Stimulated activated CD4-positive, alpha-beta T cell treated with anti-CD3 and anti-CD28 coated beads, TNF-alpha, amount 100 ng/mL, for 48 hours (primary cell): ENCODE measurements at places on chromosomes 5 and 9.

DNA sequence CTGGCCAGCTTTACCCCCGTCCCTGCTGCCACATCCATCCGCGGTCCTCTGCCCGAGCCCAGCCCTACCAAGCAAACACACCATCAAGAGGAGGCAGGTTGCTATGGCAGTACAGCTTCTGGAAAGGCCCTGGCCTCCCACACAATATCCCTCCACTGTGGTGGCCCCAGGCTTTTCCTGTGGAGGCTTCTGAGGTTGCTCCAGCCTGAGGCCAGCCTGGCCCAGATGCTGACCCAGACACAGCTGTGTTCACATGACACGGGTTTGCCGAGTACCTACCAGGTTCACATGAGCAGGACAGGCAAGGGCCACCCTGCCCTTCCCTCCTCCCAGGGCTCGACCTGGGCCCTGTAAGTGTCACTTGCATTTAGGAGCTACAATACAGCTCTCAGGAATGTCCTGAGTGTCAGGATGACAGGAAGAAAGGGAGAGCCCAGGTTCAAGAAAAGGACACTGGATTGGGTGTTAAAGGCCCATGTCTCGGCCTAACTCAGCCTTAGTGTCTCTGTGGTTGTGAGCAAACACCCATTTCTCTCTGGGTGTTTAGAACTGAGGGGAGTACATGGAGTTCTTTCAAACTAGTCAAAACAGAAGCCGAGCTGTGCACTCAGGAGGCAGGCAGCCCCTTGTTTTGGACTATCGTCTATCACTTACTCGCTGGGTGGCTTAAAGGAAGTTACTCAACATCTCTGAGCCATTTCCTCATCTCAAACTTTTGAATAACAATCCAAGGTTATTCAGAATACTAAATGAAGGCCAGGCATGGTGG, 40.2 kb downstream of the NAIF1 start:
- DNase-seq: no peak

- DNase-seq: no peak
These were observed 1.2 kb downstream of the RNF14 start for GRCh38 chr5:141969783-141970771.

- DNase-seq: no peak
These were observed 11.5 kb upstream of the C5orf58 start for GRCh38 chr5:170221327-170221741.

DNA sequence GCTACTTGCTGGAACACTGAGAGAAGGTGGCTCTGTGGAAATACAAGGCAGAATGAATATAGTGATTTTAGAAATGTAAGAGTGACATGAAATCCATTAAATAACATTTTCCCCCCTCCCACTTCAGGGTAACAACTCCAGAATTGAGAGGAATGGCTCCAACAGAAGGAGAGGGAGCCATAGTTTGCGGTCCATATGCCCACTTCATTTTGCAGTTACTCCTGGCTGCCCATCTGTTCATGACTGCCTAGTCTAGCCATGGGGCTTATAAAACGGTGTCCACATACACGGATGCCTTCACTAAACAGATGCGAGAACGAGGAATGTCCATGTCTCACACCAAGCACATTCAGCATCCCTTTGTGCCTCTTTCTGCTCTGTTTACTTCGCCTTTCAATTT, 186.7 kb downstream of the TMEM38B start:
- no peak for DNase-seq

- DNase-seq: peak; percentile 15
These were observed 82.5 kb downstream of the ESM1 start for GRCh38 chr5:54902791-54903473.

GRCh38 chr5:6574111-6574510, 58.7 kb downstream of the NSUN2 start:
- DNase-seq: no peak

- DNase-seq: no peak
These were observed 239.9 kb downstream of the FAM114A2 start for GRCh38 chr5:153798830-153799229.

DNA sequence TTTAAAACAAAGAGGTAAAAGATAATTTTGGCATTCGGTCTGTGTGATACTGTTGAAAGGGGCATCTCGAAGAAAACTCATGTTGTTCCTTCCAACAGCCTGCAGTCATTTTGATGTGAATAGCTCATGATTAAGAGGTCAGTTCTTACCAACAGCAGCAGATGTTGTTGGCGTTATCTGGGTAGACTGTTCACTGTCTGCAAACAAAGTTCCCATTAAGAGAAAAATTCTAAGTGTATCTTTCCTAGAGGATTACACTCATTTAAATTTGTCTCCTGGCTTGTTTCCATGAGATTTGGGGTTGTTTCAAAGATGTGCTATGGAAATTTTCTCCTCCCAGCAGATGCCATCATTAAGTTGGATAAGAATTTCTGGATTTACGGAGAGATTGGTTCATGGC, 138.2 kb upstream of the RORB start:
- no peak for DNase-seq

DNA sequence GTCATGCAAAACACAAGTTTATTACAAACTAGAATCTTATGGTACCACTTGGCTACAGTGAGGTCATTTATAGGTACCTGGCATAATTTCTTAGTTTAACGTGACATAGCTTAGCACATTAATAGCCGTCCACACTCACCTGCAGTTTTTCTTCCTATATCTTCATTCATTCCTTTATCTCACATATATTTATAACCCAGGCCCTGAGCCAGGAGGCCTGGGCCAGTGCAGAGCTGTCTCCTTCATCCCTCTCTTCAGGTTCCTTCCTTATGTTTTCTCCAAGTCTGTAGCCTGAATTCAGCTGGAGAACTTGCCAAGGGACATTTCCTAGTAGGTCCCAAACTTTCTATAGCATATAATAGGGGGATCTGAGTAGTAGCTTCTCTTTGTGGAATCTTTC, 367.9 kb upstream of the SGCD start:
- no peak for DNase-seq

- no peak for DNase-seq
These were observed 10.5 kb downstream of the PIK3R1 start for GRCh38 chr5:68225911-68226545.

- DNase-seq: no peak
These were observed 36.8 kb upstream of the NEK6 start for GRCh38 chr9:124220946-124221451.

GRCh38 chr9:6876195-6876894, 118.6 kb downstream of the KDM4C start:
- no peak for DNase-seq

- DNase-seq: no peak
These were observed 156.1 kb downstream of the TTC39B start for GRCh38 chr9:15150939-15151338.

DNA sequence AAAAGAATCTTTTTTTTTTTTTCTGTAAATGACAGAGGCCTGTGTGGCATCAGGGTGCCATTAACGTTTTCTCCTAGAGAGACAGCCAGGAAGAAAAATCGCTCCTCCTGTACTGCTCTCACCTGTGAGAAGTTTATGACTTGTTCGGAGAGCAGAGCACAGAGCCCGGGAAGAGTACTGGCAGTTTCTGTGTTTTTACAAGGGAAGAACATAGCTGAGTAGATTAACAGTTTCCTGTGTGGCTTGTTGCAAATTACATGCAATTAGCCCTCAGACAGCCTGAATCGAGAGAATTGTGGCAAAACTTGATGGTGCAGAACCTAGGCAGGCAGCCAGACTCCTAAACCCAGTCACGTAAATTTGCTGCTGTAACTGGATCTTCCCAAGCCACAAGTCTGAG, 32.1 kb downstream of the PRKACG start:
- no peak for DNase-seq

DNA sequence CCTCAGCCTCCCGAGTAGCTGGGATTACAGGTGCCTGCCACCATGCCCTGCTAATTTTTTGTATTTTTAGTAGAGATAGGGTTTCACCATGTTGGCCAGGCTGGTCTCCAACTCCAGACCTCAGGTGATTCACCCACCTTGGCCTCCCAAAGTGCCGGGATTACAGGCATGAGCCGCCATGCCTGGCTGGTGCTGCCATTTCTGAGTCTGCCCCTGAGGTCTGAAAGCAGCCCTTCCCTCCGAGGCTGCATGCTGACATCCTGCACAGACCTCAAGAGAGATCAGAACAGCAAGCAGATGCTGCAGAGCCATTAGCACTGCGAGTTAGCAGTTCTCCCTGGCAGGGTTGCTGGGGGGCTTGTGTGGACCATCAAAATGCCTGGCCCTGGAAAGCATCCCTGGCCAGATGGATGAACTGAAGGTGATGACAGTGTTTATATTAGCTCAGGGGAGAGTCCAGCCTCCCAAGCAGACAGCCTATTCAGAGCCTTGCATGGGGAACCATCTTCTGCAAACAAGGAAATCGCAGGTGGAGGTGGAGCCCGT, 176.5 kb upstream of the PANK3 start:
- DNase-seq: no peak

- peak; percentile 61 for DNase-seq
These were observed 27.4 kb downstream of the UNC5A start for GRCh38 chr5:176837707-176838115.

- DNase-seq: no peak
These were observed 1.9 kb upstream of the SMC2 start for GRCh38 chr9:104092192-104092591.

- no peak for DNase-seq
These were observed 260.7 kb downstream of the CHSY3 start for GRCh38 chr5:130164966-130165365.

DNA sequence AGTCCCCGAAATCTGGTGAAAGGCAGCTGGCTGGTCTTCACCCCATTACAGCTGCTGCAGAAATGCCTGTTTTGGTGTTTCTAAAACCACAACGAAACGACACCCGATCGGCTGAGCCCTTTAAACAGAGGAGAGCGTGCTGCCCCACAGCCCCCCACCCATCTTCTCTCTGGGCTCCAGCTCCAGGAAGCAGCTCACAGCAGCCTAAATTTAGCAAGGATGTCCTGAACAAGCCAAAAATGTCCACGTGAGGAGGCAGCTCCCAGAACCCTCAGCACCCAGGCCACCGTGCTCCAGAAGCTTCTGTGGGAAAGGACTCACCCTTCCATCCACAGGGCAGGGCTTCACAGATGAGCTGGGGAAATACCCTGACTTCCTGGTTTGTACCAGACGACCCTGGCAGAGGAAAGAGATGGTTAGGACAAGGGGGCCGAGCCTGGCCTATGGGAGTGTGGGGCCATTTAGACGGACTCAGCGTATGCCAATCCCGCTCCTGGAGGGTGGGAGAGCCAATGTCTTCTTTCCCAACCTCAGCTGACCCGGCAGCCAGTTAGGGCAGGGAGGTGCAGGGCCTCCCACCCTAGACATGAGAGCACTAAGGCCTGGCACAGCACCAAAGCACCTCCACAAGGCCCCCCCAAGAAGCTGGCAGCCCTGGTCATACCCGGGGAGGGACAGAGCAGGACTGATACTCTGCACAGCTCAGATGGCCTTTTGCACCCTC, 39.1 kb upstream of the SARDH start:
- no peak for DNase-seq

GRCh38 chr9:107266624-107267368, 16.3 kb upstream of the RAD23B start:
- no peak for DNase-seq

- no peak for DNase-seq
These were observed 109.8 kb downstream of the HMHB1 start for GRCh38 chr5:143921525-143922311.

- DNase-seq: no peak
These were observed 1.4 kb upstream of the COL27A1 start for GRCh38 chr9:114153761-114154599.

- DNase-seq: no peak
These were observed 55.8 kb downstream of the PDCD1LG2 start for GRCh38 chr9:5566054-5566618.

DNA sequence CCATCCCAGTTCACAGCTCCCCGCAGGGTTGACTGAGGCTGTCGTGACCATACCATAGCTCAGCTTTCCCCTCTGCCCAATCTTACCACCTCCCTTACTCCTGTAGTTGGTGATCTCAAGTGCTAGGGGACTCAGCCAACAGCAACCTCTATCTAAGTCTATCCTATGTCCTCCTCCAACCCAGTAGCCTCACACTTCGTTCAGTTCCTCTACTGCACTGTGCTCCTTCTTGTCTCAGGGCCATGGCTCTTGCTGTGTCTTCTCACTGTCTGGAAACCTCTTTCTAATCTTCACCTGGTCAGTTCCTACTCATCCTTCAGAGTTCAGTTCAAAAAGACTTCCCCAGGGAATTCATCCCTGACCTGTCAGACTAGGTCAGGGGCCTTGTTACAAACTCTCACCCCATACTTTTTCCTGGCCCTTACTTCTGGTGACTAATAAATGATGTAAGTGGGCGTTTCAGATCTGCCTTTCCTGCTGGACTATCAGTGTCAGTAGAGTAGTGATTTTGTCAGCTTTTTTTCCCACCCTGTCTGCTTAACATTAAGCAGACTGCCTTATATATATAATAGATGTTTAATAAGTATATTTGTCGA, 53.6 kb upstream of the NR3C1 start:
- DNase-seq: no peak

DNA sequence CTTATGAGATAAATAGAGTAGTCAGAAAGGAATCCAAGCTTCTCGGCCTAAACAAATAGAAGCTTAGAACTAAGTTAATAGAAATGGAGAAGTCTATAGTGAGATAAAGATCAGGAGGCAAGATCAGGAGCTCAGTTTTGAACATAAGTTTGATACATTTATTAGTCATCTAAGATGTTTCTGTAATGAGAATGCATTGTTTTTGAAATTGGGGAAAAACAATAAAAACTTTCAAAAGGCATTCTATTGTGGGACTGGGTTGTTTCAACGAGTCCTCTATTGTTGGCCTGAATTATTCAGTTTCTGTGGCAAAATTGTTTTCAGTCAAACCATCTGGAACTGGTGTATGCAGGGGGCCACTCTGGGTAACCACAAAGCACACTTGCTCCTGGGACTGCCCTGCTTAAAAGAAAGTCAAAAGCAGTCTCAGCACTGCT, 181.0 kb upstream of the CLINT1 start:
- DNase-seq: no peak

DNA sequence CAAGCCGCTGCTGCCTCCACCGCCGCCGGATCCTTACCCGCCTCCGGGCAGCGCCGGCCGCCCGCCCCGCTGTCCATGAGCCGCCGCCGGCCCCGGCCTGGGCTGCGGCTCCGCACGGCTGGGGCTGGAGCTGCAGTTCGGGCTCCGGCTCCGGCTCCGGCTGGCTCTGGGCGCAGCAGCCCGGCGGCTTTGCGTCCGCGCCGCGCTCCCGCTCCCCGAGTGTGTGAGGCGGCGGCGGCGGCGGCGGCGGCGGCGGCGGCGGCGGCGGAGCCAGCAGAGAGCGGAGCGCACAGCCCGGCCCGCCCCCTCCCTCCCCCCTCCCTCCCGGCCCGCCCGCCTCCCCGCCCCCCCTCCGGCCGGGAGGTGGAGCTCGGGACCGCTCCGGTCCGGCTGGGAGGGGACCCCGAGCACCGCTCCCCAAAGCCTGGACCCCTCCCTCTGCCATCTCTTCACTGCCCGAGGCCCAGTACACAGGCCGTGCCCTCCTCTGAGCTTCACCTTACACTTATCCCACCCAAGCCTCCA, at the start of gene PCDH1:
TSS of gene PCDH1 (minus strand) at position 225 of the 525 bp plus-strand sequence. CDS start at position 77, 148 bp downstream.
- DNase-seq: no peak
